ENCODE measurements at places on chromosomes 3 and 15. TPM values are rescaled to one million over a fixed set of nuclear protein-coding genes. Genes with fewer than 3 reads are reported as not detected.

KCTD6 gene
- 6.4 TPM for total RNA-seq

NISCH gene
- total RNA-seq, result 25.7 TPM

GP5 gene
- total RNA-seq, result 0.02 TPM

SLC9A9 gene
- 1.1 TPM for total RNA-seq

GOLGA6A gene
- total RNA-seq, result not detected

UROC1 gene
- not detected for total RNA-seq

MOBP gene
- total RNA-seq, result not detected

VEPH1 gene
- total RNA-seq, result 25.0 TPM

Measured in A172 (cell line).